Panc1 (cell line): ENCODE measurements at places on chromosomes 1 and 21.
A peak's percentile ranks its signal among the peaks of the same experiment; 100 is the strongest.

DNA sequence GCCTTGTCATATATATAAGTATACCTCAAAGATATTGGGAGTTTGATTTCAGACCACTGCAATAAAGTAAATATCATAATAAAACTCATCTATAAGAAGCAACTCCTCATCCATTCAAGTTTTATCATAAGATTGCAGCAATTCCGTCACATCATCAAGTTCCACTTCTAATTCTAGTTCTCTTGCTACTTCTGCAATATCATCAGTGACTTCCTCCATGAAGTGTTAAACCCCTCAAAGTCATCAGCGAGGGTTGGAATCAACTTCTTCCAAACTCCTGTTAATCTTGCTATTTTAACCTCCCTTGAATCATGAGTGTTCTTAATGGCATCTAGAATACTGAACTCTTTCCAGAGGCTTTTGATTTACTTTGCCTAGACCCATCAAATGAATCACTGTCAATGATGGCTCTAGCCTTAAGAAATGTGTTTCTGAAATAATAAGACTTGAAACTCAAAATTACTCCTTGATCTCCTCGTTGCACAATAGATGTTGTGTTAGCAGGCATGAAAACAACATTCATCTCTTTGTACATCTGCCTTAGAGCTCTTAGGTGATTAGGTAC is 88.3 kb downstream of the RPE65 start:
- DNase-seq = no peak

DNA sequence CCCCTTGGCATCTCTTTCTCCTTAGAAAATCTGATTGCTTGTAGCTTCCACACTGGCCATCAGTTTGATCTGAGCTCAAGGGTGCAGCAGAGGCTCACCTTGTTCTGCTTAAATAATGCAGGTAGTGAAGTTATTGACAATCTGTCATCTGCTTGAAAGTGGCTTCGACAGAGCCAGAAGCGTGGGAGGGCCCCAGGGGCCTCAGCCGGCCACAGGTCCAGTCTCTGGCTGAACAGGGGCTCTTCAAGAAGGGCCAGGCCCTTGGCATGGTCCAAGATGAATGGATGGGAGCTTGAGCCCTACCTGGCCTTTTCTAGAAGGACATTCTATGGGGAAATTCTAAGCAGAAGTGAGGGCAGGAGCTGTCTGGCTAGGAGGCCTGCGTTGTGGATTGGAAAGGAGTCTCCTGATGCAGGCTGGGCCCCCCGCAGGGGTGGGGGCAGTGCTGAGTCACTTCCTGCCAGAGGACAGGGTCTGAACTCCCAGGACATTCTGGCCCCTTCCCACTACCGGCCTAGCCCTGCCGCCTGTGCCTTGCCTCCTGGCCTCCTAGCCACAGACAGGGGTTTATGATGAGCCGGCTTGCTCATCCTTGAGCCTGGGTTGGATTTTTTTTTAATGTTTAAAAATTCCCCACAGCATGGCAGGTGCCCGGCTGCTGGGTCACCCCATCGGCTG is 162.3 kb upstream of the VAMP3 start:
- no peak for DNase-seq

GRCh38 chr21:43611598-43612369 is 47.5 kb downstream of the HSF2BP start:
- DNase-seq = no peak

- DNase-seq = no peak
Observed at GRCh38 chr1:54481201-54481884, 66.7 kb upstream of the ACOT11 start.

- no peak for DNase-seq
Observed at GRCh38 chr1:217134857-217135568, 411.8 kb upstream of the ESRRG start.

DNA sequence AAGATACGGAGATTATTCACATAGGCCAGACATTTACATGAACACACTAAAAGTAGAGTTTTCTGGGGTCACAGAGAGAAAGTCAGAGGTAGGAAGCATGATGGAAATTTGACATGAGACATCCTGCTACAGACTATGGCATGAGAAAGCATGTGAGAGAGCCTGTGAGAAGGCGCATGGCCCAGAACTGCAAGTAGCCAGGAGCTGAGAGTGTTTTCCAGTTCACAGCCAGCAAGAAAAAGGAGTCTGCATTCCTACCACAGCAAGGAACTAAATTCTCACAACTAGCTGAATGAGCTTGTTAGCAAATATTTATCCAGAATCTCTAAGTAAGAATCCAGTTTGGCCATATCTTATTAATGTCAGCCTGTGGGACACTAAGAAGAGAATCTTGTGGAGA is 673.3 kb downstream of the BRINP3 start:
- no peak for DNase-seq

DNA sequence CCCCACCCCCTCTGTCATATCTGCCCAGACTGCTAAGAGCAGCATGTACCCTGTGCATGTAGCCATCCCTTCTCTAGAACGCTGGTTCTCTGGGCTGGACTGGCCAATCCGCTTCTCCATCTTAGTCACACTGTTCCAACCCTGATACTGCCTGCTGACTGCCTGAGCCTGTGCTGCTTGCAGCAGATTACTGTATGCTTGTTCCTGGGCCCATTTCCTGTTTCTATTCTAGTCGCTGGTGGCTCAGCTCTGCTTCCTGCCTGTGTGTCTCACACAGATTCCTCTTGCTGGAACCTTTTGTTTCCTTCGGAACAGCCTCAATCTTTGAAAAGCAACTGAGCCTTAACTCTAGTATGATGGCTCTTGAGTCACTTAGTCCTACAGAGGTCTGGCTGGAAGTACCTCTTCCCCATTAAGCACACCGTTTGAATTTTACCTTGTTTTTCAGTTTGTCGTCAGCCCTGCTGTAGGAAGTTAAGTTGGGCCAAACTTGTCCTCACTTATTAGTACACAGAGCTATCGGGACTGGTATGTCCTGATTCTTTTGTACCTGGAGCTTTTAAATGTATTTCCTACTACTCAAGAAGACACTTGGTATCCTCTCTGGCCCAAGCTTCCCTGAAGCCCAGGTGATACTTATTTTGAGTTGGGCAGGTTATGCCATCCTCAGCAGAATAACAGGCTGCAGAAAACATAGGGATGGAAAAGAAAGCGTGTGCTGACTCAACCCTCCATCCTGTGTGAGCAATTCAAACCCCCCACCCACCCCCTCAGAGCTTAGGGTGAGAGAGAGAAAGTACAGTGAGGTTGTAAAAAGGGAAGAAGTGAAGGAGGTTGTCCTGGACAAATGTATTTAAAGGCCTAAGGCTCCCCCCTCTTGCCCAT is 43.4 kb upstream of the PIGV start:
- peak; percentile 81 for DNase-seq

DNA sequence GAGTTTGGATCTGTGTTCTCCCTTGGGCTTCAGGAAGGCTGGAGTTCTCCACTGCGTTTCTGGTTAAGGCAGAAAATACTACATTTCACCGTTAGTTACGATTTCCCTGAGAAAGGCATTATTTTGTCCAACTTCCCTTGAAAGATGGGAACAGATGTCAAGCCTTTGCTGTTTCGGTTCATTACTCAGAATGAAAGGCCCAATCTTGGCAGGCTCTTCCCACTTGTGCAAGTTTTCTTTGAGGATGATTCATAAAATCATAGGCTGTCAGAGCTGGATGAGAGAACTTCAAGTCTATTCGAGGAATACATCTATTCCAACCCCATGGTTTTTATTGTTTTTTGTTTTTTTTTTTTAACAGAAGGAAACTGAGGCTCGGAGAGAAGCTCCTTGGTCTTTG is 205.2 kb downstream of the GRIK3 start:
- no peak for DNase-seq

GRCh38 chr1:37998913-37999429 is 6.3 kb downstream of the FHL3 start:
- DNase-seq = no peak

DNA sequence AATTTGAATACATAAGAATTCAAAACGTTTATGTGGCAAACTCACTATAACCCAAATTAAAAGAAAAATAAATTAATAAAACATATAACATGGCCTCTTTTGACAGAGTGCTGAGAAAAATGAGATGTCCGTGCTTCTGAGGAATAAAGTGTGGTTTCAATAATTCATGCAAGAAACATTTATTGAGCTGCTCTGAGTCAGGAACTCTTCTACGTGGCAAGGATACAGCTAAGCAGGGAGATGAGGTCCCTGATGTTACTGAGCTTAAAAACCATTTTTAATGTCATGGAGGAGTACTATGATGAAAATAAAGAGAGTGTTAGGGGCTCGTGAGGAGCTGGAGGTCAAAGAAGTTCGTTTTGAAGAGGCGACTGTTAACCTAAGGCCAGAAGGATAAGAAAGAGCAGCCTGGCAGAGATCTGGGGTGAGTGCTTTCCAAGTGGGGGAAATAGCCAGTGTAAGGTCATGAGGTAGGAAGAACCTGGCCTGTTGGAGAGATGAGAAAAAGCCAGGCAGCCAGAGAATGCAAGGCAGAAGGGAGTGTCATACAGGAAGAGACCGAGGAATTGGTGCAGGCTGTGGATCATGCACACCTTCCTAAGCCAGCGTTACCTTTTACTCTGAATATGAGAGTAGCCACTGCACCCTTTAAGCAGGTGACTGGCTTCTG is 182.2 kb upstream of the DUSP10 start:
- DNase-seq = no peak

- no peak for DNase-seq
Observed at GRCh38 chr1:109281680-109282496, 1.1 kb downstream of the PSRC1 start.

DNA sequence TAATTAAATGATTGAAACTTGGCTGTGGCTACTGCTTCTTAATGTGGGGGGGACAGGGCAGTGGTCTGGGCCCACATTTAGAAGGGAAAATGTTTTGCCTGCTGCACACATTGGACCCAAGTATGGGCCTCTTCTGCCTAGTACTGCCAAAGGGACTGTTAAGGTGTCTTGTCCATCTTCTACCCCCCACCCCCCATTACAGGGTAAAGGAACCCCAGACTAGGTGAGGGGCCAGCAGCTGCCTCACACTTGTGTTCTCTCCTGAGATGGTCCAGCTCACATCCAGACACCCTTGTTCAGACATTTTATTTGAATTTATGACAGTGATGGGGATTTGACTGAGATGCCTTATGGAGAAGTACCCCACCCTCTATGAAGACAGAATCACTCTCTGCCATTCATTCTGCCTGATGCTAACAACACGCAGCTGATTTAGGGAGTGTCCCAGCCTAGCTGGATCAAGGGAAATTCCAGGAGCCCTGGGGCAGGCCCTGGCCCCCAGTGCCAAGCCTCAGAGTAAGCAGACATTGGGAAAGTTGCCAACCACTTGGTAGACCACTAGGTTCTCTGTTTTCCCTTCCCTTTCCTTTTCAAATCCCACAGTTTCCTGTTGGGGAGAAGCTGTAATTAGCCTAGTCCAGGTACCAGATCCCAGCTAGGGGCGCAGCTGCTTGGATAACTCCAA is 42.1 kb downstream of the YARS1 start:
- DNase-seq = no peak

DNA sequence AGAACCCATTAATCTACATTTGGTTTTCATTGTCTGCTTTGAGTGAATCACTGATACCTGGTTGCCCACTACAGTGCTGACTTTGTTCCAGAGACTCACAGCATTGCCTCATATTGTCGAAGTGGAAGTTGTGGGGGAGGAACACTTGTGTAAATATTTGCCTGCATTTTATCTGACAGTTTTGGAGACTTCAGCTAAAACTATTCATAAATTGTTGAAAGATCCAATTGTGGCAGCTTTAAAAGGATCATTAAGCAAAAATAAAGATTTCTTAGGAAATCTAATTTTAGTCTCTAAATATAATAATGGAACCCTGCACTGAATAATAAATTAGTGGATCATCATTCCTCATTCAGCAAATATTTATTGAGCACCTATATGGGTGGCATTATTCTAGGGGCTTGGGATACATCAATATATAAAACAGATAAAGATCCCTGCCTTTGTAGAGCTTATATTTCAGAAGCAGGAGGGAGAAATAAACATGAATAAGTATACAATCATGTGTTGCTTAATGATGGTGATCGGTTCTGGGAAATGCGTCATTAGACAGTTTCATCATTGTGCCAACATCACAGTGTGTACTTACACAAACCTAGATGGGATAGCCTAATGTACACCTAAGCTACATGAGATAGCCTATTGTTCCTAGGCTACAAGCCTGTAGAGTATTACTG is 73.5 kb downstream of the OSBPL9 start:
- peak; percentile 92 for DNase-seq

DNA sequence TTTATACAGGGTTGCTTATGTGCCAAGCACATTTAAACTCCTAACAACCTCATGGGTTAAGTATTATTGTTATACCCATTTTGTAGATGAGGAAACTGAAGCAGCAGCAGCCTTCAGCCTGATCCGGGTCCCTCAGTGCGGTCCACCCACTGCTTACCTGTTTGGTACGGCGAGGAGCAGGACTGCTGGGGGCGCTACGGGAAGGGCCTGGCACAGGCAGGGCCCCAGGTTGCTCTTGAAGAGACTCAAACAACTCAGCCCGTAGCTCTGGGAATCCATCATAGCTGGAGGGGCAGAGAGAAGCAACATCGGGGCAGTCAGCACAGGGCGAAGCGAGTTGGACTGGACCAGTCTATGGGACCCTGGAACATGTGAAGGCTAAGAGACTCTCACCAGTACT is 9.2 kb downstream of the DENND4B start:
- DNase-seq = no peak

GRCh38 chr1:211703812-211704537 is 28.6 kb upstream of the NEK2 start:
- no peak for DNase-seq

GRCh38 chr1:164780863-164781262 is 221.9 kb downstream of the PBX1 start:
- DNase-seq = no peak

DNA sequence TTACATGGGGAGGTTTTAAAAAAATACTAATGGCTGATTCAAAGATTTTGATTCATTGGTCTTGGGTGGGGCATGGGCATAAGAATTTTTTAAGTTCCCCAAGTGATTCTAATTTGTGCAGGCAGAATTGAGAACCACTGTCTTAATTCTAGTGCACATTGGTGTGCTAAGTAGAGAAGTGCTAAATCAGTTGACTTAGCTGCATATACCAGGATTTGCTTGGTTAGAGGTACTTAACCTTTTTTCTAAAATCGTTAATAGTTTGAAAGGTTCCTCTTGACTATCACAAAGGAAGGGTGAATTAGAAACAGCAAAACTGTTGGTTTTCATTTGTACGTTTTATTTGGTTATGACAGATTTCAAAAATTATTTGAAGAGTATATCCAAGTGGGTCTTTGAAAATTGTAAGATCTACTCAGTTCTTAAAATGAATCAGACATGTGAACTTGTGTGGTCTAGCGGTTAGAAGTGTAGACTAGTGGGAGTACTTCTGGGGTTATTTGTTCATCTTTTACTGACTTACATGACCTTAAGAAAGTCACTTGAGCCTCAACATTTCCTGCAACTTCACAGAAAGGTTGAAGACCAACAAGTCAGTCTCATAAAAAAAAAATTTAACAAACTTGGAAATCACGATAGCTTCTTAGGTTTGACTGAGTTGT is 66.7 kb downstream of the RPAP2 start:
- no peak for DNase-seq

DNA sequence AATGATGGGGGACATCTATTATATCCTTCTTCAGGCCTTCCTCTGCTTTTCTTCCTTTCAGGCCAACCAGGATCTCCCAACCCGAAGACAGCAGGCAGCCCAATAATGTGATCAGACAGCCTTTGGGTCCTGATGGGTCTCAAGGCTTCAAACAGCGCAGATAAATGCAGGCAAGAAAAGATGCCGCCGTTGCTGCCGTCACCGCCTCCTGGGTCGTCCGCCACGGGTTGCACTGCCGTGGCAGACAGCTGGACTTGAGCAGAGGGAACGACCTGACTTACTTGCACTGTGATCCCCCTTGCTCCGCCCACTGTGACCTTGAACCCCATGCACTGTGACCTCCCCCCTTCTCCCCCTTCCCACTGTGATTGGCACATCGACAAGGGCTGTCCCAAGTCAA is 27.9 kb downstream of the SZRD1 start:
- DNase-seq = no peak
